Left lobe of liver (tissue), 2 donors: ENCODE measurements at places on chromosomes 1 and 21. TPM values are rescaled to one million over a fixed set of nuclear protein-coding genes. Genes with fewer than 3 reads are reported as not detected.

- DNase-seq = no peak
Measured at GRCh38 chr1:20739225-20739624, 6.7 kb upstream of the SH2D5 start.

GRCh38 chr1:65418522-65419185 lies 1.8 kb upstream of the LEPR start:
- DNase-seq = no peak

DNA sequence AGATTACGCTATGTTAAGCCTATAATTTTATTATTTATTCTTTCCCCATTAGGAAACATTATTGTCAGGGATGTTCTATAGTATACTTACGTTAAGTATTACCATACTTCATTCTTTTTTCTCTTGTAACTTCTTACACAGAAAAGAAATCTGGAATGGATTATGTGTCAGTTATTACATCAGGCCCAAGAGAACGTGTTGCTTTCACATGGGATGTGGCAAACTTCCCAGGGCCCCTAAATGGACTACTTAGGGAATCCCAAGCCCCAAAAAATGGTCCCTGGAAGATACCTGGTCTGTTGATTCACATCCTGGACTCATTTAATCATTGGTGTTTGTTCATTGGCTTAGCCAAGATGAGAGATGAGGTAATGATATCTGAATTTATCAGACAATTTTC lies 249.8 kb downstream of the NRIP1 start:
- no peak for DNase-seq

Gene TAL1
- total RNA-seq = 1.9 TPM

Gene TMCC2
- total RNA-seq = 0.33 TPM

- no peak for DNase-seq
Measured at GRCh38 chr1:201322653-201323510, 39.6 kb downstream of the PKP1 start.

Gene RAB25
- total RNA-seq = 1.7 TPM

GRCh38 chr1:196317535-196318522 lies 290.4 kb downstream of the KCNT2 start:
- no peak for DNase-seq

Gene PCNX2
- 0.73 TPM for total RNA-seq

DNA sequence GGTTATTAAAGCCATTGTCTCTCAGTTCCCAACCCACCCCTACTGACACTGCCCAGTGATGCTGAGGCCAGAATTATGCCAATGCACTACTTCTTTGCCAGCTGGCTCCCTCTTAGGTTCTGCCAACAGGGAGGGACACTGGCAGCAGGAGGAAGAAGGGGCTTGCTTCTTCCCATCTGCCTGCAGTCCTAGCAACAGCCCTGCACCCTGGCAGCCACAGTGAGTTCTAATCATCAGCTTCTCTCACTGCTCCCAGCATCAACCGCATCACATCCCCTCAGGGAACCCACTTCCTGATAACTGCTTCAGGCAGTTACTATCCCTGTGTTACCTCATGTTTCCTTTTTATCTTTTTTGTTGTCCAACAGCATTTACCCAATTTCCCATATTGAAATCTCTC lies 86.2 kb downstream of the UBR4 start:
- no peak for DNase-seq

Gene FOXD2
- total RNA-seq = 0.55 TPM

Gene GBP4
- total RNA-seq = 5.3 TPM

Gene NUP210L
- total RNA-seq = 0.10 TPM

- DNase-seq = no peak
Measured at GRCh38 chr1:65056866-65057265, 90.5 kb upstream of the JAK1 start.

- no peak for DNase-seq
Measured at GRCh38 chr1:64505232-64505943, 35.5 kb downstream of the CACHD1 start.

- no peak for DNase-seq
Measured at GRCh38 chr1:59027177-59027576, 243.3 kb upstream of the JUN start.

DNA sequence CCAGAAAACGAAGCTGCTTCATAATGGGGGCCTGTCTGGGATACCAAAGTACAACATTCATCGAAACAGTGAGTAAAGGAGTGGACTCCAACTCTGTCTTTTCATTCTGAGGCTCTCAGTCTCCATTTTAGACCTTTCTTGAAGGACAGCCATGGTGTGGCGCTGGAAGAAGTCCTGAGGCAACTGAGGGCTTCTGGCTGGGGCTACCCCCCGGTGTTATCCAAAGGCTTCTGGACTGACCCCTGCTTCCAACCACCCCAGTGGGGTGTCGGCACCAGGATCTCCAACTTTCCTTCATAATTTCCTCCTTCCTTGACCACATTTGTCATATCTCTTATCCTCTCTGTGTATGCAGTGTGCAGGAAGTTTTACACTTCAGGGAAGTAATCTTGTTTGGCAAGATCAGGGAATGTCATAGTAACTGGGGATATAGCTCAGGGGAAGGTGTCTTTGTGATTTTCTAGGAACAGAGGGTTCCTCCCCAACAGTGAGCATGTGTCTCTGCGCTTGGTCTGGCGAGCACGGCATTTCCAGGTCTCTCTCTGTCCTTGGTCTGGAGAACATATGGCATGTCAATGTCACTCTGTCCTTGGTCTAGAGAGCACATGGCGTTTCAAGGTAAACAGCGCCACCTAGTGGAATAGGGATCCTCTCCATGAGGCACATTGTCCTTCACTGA lies 19.4 kb upstream of the BSDC1 start:
- DNase-seq = peak; percentile 72

- DNase-seq = no peak
Measured at GRCh38 chr1:49051647-49052046, 275.0 kb upstream of the BEND5 start.

DNA sequence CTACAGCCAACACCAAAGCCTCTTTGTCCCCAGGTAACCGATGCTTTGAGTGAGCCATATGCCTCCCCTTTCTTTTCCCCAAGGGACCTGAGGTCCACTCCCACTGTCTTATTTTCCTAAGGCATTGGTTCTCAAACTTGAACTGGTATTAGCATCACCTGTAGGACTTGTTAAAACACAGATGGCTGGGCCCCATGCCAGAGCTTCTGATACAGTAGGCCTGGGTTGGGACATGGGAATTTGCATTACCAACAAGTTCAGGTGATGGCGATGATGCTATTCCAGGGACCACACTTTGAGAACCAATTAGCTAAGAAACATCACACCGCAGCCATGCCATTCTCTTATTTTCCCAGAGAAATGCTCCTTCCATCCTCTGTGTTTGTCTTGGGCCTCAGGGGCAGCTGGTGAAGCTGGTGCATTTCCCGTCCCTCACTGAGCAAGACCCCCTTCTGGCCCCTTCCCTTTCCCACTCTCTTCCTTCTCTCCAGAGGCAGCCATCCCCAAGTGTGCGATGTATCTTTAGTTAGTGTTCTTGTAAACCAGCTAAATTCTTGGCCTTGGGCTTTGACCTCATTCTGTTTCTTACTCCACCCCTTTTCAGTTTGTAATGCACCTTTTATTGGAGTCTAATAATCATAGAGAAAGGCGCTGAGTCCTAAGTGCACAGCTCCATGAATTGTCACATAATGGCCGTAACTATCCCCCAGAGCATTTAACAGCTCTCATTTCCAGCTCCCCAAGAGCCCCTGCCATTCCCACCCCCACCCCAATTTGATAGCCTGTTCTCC lies 14.2 kb upstream of the TTC22 start:
- DNase-seq = peak; percentile 16

GRCh38 chr1:24567792-24568388 lies 12.0 kb downstream of the NCMAP start:
- peak; percentile 92 for DNase-seq

GRCh38 chr1:234409328-234409727 lies 36.1 kb downstream of the COA6 start:
- DNase-seq = no peak

DNA sequence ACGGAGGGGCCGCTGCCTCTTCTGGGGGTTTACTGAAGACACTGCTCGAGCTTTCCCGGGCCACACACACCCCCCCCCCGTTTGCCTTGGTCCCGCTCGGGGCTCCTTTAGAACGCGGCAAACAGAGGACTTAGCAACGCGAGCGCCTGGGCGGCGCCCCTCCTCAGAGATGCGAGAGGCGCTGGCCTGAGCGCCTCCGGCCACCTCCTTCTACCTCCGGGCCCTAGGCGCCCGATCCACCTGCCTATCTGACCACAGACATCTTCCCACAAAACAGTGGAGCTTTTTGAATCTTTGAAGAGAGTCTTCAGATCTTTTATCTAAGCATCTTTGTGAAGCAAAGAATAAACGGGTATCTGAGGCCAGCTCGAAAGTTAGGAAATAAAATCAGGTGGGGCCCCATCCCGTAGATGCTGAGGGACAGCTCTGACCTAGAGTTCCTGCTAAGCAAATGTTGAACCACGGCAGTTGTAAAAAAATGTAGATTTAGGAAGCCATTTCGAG lies 436 bp upstream of the TTLL7 start:
- no peak for DNase-seq

GRCh38 chr1:54996359-54996868 lies 2.3 kb upstream of the BSND start:
- peak; percentile 77 for DNase-seq

DNA sequence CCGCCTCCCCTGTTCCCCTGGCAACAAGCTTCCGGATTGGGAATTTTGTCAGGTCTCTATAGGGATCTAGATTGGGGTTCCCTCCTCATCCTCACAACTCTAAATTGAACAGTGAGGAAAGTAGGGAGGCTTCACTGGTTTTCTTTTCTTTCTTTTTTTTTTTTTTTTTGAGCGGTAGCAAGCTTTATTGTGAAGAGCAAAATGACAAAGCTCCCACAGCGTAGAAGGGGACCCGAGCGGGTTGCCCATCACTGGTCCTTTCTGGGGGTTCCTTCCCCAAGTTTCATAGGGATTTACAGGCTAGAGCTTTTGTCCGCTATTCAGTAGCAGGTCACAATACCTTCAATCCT lies 10.3 kb downstream of the ARHGEF2 start:
- no peak for DNase-seq

Gene SPRR2E
- total RNA-seq = not detected

DNA sequence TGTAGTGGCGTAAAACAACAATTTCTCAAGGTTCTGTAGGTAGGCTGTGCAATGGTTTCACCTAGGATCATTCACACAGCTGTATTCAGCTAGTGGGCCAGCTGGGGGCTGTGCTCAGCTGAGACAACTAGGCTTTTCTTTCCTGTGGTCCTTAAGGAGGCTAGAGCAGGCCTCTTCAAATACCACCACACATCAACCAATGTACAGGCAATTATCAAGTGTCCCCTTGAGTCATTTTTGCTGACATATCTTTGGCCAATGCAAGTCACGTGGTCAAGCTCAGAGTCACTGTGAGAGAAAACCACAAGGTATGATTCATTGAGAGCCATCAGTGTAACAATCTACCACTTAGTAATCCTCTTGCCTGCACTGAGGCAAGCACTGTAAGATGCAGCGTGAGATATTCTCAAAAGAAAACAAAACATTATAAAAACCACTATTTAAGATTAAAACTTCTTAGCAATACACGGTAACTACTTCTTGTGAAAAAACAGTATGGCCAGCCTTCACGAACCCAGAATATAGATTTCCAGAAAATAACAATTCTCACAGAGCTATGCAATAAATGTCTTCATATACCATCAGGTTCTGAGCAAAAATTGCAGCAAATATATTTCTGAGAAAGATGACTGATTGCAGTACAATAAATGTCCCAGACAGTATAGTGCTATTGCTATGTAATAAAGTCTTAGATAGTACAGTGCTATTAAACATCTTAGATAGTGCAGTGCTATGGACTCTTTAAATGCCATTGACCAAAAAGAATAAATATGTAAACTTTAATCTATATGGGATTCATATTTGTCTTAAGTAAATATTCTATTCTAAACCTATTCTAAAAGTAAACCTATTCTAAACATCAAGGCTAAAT lies 55.3 kb downstream of the NME7 start:
- DNase-seq = no peak

DNA sequence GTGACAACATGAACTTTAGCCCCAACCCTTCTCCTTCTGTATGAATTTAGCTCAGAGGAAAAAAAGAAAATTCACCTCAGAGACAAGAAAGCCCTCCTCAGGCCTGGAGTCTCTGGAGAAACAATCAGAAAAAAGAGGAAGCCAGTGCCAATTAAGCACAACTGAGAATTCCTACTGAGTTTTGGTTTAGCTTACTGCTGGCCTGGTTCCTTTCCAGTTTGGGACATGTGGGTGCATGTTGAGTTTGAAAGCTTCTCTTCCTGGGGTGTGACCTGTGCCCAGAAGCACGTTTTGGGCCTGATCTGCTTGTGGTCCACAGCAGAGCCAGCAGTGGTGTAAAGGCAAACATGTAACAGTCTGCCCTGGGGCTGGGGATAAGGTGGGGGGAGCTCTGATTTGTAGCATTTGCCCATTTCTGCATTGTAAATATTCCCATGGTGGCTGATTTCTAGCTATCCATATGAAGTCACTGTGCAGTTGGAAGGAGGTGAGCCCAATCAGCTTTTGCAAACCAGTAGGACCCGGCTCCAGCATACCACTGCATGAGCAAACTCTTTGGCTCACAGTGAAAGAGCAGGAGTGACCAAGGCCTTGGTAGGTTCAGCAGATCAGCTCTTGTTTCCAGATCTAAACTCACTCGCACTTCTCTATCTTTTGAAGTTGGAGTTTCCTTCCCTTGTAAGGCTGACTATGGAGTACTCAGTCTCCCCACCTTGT lies 4.7 kb upstream of the THEM5 start:
- DNase-seq = no peak

DNA sequence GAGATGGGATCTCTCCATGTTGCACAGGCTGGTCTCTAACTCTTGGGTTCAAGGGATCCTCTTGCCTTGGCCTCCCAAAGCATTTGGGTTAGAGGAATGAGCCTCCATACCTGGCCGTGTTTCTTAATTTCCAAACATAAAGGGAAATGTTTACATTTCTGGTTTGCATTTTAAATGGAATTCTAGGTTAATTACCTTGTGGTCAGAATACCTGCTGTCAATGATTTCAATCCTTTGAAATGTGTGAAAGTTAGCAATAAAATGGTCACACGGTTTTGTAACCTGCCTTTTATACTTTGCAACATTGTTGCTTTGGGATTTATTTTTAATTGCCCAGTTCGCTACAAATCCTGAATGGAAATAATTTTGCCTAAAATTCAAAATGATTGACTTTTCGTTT lies 26.3 kb downstream of the AGMAT start:
- DNase-seq = no peak

DNA sequence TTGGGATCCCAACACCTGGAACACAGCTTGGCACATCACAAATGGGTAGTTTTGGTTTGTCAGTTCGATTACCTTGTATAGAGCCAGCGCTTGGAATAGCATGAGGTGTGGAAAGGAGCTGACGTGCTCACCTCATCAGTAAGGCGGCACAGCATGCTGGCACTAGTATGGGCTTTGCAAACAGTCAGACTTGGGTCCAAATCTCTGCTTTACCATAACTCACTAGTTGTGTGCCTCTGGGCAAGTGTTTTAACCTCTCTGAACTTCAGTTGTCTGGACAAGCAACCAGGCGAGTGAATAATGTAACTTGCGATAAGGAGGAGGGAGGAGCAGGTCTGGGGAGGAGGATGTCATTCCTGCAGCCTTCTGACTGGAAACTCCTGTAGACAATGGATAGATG lies 26.3 kb upstream of the NEK2 start:
- DNase-seq = no peak

GRCh38 chr1:70495370-70495769 lies 84.3 kb downstream of the CTH start:
- DNase-seq = no peak

- peak; percentile 52 for DNase-seq
Measured at GRCh38 chr1:21217812-21218596, 41.3 kb upstream of the EIF4G3 start.
